ENCODE measurements at places on chromosomes 12 and 14.
A peak's percentile ranks its signal among the peaks of the same experiment; 100 is the strongest.

DNA sequence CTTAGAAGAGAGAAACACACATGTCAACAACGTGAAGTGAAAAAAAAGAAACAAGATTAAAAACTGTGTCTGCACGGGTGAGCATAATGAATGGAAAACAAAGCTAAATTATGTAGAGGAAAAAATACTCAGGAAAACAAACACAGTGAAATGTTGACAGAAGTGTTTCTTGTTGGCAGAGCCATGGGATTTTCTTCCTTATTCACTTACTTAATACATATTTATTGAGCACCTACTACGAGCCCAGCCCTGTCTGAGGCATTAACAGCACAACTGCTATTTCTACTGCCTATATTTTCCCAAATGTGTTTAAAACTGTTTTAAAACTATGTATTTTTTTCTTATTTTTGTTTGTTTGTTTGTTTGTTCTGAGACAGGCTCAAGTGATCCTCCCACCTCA lies 69.9 kb downstream of the DIO3 start:
- DNase-seq, result no peak

GRCh38 chr12:41661141-41661765 lies 473.1 kb downstream of the PDZRN4 start:
- no peak for DNase-seq

DNA sequence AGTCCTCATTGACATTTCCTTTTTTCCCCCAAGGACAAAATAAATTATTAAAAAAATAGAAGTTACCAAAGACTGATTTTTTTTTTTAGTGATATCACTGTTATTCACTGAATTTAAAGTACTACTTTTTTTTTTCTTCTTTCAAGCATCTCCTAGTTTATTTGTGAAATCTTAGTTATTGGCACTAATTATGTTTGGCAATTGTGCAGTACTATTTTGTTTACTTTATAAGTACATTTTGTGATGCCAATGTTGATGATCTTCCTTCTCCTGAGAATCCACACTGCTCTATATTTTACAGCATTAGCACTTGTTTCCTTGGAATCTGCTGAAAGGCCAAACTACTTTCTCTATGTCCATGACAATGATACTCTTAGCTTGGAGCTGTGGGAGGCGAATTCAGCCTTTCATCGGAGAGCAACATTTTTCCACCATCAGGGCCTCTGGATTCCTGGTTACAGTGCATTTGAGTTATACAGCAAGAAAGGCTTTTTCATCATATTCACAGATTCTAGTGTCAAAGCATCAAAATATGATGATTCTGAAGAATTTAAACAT lies 123.8 kb upstream of the PTPRQ start:
- DNase-seq, result no peak

DNA sequence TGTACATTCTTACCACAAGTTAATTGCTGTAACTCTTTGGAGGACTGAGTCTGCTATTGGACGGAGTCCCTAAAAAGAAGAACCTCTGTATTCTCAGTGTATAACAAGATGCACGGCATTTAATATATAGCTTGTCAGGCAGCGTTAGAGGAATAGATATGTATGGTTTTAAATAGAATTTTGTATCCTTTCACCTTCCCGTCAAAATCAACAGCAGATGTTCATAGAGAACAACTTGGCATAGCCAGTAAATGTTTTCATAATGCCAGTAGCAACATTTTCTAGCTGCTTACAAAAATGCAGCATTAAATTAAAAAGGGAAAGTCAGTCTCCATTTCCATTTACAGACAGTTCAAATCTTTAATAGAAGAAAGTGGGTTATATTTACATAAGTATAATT lies 6.8 kb downstream of the SCYL2 start:
- DNase-seq, result no peak

GRCh38 chr14:73323896-73324399 lies 86.6 kb downstream of the PAPLN start:
- DNase-seq, result peak; percentile 63

DNA sequence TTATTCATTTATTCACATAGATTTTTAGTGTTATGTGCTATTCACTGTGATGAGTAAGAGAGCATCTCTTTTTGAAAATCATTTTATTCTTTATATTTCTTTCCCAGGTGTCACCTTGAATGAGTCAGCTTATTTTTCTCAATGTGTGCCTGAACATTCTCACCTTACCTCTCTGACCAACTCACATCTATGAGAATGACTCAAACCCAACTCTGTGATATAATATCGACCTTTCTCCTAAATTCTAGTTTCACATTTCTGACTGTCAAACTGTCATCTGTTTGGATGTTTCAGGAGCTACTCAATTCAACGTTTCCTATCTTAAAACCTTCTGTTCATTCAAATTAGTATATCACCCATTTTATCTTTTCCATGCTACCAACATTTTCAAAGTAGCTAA lies 630.8 kb downstream of the RERGL start:
- no peak for DNase-seq

GRCh38 chr14:30330445-30330844 lies 228.5 kb upstream of the G2E3 start:
- peak; percentile 16 for DNase-seq

- DNase-seq, result no peak
Observed at GRCh38 chr14:95208598-95208997, 51.3 kb upstream of the DICER1 start.

- no peak for DNase-seq
Observed at GRCh38 chr14:60300019-60300418, 51.0 kb downstream of the PPM1A start.

GRCh38 chr14:26934151-26934550 lies 336.3 kb upstream of the NOVA1 start:
- DNase-seq, result no peak

DNA sequence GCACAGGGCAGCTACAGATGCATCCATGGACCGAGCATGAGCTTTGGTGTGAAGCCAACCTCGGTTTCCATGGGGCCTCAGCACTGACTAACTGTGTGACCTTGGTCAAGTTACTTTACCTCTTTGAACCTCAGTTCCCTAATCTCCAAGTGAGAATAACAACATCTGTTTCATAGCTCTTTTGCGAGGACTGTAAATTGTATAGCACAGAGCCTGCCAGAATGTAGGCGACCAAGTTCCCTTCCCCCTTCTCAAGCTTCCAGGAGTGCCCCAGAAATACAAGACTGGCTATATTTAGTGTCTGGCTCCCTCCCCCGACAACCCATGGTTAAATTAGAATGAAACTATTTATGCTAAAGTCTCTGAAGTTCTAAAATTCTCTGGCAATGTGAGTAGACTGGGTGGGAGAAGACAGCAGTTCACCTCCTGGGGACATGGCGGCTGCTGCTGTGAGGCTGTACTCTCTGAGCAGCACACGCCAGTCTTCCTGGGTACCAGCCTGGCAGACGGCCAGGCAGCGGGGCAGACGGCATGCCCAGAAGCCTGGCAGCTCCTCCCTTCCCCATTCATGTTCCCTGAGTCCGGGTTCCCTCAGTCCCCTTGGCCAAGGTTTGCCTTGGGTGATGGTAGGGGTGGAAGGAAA lies 22.0 kb upstream of the TMED10 start:
- DNase-seq, result no peak

DNA sequence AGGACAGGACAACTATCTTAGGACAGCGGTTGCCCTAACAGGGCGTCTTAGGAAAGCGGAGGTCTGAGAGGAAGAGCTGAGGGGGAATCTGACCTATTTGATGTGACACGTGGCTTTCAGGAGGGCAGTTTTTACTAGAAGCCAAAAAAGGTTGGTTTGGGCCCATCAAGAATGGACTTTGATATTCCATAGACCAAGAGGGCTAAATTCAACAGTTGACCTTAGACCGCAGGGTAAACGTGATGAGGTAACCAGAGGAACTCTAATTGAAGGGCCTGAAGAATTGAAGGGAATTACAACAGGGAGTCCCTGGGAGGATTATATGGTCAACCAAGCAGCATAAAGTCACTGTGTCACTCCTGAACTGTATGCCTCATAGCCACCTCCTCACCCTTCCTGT lies 11.5 kb downstream of the C1S start:
- no peak for DNase-seq

GRCh38 chr14:70934084-70934483 lies 26.8 kb downstream of the PCNX1 start:
- DNase-seq, result no peak

DNA sequence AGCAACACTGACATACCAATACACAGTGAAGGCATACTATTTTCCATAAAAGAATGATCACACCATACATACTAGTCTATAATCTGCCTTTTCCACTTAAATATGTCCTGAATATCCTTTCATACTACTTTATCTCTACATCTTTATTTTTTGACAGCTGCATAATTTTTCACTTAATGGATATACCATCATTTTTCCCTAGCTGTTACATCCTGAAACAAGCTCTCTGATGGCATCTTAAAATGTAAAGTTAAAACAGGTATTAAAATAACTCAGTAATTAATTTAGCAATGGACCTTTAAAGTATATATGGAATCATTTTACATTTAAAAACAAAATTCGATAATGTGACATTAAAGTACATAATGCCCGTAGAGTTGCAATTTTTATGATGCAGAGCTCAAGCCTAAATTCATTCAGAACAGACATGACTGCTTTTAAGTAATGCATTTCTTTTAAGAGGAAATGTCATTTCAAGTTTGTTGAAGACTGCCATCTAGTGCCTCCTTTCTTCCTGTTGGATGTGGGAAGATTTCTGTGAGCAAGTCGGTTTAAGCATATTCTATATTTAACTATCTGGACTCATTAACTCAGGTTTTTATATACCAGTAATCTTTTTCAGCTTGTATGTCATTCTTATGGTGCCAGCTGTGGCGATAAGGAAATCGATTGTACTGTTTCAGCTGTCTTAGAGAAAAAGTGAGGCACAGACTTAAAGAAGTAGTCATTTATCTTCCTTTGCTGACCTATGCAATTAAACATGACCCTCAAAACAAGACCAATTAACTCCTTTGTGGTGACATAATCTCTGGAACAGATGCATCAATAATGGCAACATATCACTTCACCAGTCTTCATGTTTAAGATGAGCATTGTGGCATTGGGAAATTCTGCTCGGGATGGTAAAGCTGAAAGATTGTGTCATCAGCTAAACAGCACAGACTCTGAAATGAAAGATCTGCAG lies 20.3 kb downstream of the PRICKLE1 start:
- peak; percentile 19 for DNase-seq

DNA sequence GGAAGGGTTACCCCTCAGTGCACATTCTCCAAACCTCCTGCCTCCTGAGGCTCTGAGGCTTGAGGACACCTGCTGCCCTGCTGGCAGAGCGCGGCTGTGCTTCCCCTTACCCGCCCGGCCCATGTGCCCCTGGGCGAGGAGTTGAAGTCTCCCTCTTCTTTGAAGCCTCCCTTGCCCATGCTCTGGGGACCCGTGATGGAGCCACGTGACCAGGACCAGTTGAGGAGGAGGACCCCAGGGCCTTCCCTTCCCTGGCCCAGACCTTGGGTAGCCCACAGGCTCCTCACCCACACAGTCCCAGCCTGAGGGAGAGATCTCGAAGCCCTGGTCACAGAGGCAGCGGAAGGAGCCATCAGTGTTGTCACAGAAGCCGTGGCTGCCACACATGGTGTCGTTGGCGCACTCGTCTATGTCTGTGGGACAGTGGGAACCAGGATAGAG lies 12.9 kb downstream of the ISCA2 start:
- DNase-seq, result no peak

- no peak for DNase-seq
Observed at GRCh38 chr12:278046-278445, 15.4 kb upstream of the SLC6A13 start.

GRCh38 chr14:50350975-50351374 lies 38.9 kb downstream of the DMAC2L start:
- no peak for DNase-seq

- DNase-seq, result no peak
Observed at GRCh38 chr12:115572440-115572839, 705.1 kb downstream of the MED13L start.

DNA sequence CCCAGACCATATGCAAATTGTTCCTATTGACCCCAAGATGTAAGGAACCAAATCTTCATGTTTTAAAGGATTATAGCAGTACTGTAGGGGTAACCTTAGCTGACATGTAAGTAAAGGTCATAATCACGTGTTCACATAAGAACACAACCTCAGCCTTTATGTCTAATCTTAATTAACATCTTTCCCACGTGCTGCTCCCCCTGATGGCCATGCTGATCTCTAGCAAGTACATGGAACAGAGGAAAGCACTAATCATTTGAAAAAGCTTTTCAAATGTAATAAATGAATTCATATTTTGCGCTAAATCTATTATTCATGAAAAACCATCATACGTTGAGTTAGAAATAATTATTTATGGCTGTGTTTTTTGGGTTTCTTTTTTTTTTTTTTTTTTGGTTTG lies 30.5 kb upstream of the ITPR2 start:
- DNase-seq, result no peak

GRCh38 chr12:112350593-112351592 lies 31.3 kb downstream of the HECTD4 start:
- DNase-seq, result peak; percentile 96

DNA sequence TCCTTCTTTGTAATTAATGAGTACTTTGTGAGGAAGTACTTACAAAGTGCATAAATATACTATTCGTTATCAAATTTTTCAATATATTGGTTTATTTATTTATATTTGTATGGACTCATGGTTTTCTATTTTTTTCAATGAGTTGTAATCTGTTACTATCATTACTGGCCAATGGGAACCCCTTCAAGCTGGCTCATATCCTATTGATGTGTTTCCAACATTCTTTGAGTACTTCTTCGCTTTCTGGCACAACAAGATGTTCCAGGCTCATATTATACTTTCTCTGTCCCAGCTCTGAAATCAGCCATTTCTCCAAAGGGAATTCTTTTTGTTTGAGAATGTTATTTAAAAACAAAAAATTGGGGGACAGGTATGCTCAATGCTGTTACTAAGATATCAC lies 17.5 kb downstream of the YBX3 start:
- DNase-seq, result no peak

GRCh38 chr14:86646696-86647690 lies 1117.0 kb downstream of the FLRT2 start:
- no peak for DNase-seq

DNA sequence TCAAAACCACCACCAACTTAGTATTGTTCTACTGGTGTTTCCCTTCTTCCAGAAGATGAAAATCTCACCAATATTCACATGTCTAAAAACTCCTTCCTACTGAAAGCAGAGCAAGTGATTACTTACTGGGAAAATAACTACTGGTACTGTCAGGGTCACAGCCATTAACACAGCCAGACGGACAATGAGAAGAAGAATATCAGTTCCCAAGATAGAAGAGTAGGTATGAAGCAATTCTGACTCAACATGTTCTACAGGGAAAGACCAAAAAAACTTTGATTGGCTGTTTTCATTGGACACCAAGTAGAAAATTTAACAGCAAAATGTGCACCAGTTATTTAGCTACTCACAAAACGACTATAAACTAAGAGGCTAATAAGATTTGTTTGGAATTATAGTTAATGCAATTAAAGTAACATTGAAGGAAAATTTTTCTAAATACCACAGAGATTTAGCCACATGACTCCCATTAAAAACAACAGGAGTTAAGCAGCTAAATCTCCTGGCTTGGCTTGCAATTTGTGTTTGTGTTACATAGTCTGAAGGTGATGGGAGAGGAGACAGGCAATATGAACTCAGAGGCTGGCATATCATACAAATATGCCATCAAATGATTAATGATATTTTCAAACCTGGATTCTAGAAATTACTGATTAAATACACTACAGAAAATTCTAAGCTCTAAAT lies 9.5 kb downstream of the SLC38A2 start:
- DNase-seq, result no peak

- no peak for DNase-seq
Observed at GRCh38 chr12:122228092-122228491, 2.2 kb upstream of the DIABLO start.
